Stimulated activated CD4-positive, alpha-beta T cell treated with anti-CD3 and anti-CD28 coated beads, Interleukin-12 subunit alpha, Interleukin-12 subunit beta, amount 100 ng/mL, for 48 hours (primary cell): ENCODE measurements at places on chromosomes 2 and 18.

GRCh38 chr18:71666481-71666880, 877.7 kb downstream of the CBLN2 start:
- DNase-seq = no peak

DNA sequence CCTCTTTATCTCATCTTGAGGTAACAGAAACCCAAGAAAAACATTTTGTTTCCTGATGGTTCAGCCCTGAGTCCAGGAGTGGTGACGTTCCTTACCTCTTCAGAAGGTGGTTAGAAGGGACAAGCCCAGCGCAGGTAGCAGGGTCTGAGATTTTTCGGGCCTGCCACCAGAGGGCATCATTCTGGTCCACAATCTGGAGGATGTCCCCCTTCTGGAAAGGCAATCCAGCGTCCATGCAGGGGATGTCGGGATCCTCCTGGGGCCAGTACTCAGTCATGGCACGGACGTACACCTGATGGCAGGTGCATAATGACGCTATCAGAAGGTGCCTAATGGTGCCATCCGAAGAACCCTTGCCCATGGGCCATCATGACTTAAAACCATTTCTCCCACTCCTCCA, 17.7 kb downstream of the MPP4 start:
- DNase-seq = peak; percentile 4

DNA sequence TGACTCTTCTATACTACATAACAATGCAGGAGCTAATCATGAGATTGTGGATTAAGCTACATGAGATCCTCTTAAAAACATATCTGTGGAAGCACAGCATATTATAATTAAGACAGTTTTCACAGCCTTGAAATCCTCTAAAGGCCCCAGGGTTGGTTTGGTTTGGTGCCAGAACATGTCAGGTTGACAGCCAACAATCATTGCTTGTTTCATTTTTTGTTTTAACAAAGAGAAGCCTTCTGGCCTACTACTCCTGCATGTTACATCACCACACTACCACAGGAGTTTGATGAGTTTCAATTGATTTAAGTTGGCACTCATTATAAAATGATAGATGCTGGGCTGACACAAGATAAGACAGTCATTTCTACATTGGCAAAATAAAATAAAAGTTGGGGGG, 255.9 kb upstream of the ERBB4 start:
- DNase-seq = no peak

DNA sequence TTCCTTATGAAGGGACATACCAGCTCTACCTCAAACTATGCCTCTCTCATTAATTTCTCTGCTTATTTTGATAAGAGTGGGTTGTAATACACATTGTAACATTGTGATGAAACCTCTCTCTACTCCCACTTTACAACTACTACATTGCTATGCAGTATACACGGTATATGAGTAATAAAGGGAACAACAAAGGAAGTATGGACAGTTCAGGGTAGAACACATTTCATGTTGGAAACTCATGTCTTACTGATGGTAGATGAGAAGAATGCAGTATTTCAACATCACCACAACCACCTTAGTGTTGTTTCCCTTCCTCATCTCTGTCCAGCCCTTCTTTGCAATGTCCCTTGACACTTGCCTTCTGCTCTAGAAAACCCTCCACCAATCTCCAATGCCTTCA, 515.9 kb upstream of the CELF4 start:
- DNase-seq = no peak

DNA sequence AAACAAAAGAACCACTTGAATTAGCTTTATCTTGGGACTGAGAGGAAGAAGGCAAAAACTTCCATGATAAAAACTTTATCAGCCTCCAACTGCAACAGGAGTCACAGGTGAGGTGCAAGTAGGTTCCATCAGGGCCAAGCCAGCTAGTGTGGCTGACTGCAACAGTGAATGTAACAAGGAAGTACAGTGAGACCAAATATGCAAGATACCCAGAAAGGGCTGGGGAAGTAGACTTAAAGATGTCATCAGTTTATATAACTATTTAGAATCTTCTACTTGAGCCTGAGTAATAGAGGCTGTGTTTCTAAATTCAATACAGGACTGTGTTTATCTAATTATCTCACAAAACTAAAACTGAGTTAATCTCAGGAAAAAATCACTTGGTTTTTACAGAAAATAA, 14.8 kb downstream of the PLEKHM3 start:
- no peak for DNase-seq

GRCh38 chr18:75216911-75217689, 6.5 kb downstream of the TSHZ1 start:
- no peak for DNase-seq

GRCh38 chr2:101569886-101570520, 95.1 kb upstream of the RFX8 start:
- no peak for DNase-seq

GRCh38 chr2:177537213-177537612, 144.6 kb downstream of the AGPS start:
- no peak for DNase-seq

GRCh38 chr2:158922601-158923000, 45.8 kb upstream of the TANC1 start:
- DNase-seq = no peak

DNA sequence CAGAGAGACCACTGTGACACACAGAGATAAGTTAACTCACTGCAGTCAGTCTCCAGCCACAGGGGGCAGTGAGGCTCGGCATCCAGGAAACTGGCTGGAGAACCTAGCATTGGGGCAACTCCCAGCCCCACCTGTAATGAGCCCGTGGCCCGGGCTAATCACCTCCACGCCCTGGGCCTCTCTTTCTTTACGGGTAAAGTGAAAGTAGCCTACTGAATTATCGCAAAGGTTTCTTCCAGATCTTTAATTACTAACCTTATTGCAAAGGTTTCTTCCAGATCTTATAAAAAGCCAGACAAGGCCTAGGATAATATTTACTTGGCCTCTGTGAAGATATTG, 45.7 kb upstream of the ACAA2 start:
- no peak for DNase-seq

DNA sequence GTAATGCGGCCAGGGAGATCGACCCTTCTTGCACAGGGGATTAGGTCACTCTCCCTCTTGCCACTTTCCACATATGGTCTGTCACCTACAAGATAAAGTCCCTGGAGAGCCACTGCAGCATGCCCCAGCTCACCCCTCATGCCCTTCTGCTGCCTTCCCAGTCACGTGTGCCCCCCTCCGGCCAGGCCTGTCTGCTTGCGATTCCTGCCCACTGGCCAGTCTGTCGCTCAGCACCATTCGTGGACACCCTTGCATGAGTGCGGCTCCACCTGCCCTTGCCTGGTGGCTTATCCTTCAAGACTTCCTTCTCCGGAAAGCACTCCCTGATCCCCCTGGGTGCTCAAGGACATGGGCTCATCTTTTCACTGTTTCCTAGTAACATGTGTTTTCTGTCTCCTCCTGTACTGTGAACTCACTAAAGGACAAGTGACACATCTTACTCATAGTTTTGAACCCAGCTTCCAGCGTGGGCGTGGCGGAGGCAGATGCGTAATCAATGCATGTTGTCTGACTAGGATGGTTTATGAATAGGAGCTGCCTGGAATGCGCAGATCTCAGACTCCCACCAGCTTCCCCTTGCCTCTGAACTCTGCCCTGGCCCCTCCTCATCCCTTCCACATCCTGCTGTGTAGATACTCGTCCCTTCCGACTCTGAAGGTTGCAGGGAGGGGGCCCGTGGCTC, 7.8 kb upstream of the NT5DC4 start:
- peak; percentile 47 for DNase-seq

DNA sequence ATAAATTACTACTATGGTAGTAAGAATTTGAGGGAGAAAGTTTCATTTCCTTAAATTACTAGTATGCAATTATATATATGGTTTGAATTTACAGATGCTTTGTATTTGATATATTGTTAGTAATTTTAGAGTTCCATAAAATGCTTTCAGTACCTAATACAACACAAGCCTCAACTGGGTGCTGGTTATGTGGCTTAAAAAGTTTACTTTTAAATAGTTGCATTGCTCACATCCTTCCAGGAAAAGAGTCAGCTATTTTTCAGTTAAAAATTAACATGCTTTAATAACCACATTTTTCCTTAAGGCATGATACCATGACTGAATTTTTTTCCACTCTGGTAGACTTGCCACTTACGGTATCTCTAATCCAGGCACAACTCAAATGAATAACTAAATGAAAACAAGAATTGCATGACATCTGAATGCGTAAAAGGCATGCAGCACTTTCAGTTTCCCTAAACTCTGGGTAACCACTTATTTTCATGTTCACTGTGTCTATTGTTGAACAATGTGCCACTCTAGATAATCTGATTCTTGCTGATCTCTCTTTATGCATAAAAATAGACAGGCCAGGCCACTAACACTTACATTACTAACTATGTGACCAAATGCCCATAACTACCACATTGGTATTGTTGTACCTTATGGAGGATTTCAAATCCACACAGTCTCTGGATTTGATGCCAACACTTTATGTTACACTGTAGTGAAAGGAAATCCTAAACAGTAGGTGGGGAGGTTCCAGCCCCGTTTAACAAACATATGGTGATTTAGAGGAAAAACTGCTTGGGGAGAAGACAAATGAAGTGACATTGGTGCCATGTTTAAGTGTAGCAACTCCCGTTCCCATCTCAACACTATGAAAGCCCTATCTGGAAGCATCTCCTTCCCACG, 35.5 kb upstream of the SLC35F5 start:
- no peak for DNase-seq

- no peak for DNase-seq
Measured at GRCh38 chr2:111161971-111162370, 41.3 kb downstream of the BCL2L11 start.
